ENCODE measurements at places on chromosomes 7 and 10. TPM values are rescaled to one million over a fixed set of nuclear protein-coding genes. Genes with fewer than 3 reads are reported as not detected.

GNG11 gene
- total RNA-seq = 30.9 TPM

ASB10 gene
- total RNA-seq = not detected

TFPI2 gene
- total RNA-seq = 40.1 TPM

IFIT1B gene
- total RNA-seq = not detected

C7orf57 gene
- not detected for total RNA-seq

CUEDC2 gene
- total RNA-seq = 71.3 TPM

MKX gene
- total RNA-seq = 39.5 TPM

VWDE gene
- total RNA-seq = 0.22 TPM

ARHGEF35 gene
- total RNA-seq = 4.5 TPM

TRPV5 gene
- total RNA-seq = not detected

FGFBP3 gene
- total RNA-seq = 1.2 TPM

C10orf53 gene
- total RNA-seq = not detected

CTAGE8 gene
- total RNA-seq = not detected

GRCh38 chr7:105268511-105269392, 120.0 kb downstream of the SRPK2 start:
- peak; percentile 85 for ATAC-seq

- ATAC-seq = peak; percentile 26
Measured at GRCh38 chr10:52314822-52315552, 906 bp downstream of the DKK1 start.

- ATAC-seq = no peak
Measured at GRCh38 chr7:151235091-151235787, 3.0 kb downstream of the CHPF2 start.

DNA sequence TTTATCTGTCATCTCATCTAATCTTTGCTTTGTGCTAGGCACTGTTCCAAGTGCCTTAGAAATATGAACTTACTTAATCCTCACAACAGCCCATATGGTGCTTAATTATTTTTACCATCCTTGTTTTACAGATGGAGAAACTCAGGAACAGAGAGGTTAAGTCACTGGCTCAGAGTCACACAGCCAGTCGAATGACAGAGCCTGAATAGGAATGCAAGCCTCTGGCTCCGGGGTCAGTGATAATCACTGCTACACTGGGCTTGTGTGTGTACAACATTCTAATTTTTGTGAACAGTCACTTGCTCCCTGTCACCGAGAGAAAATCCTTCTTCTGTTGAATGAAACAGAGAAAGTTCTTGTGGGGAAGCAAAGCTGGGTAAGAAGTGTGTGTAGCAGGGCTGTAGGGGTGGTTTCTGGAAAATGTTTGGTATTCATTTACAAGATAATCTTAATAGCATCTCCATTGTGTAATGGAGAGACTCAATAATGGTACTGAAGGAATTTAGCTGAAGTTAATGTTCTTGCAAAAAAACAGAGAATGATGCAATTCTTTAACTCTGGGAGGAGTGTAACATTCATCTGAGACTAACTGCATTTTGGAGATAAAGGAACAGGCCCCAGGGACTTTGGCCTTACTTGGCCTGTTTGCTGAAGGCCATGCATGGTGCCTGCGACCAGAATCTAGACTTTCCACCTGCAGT, 290.6 kb downstream of the FRMD4A start:
- peak; percentile 52 for ATAC-seq

- no peak for ATAC-seq
Measured at GRCh38 chr10:60862517-60862916, 81.5 kb downstream of the RHOBTB1 start.

DNA sequence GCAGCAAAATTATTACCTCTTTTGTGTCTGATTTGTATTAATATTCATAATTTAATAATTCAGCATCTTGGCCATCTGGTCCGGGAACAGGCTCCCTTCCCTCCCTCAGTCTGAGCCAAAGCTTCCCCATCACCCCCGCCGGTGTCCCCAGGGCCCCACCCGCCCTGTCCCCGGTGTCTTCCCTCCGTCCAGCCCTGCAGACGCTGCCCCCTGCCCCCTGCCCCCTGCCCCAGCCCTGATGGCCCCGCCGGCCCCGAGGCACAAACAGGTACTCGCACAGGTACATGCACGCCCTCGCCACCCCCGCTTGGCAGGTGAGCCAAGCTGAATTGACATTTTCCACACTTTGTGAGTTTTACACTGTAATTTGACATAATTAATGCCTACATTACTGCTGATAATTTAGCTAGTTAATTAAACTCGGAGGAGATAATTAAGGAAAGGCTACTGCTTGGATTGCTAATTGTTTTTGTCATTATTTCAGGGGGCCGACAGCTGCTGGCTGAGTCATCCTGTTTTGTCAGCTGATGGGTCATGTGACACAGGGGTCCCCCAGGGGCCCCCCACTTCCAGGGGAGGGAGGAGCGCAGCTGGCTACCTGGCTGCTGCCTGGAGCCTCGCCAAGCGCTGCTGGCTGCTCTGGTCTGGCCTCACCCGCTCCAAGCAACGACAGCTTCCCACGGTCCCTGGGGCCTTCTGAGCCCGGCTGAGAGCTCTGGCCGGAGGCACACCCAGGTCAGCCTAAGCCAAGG, 36.6 kb downstream of the MICALL2 start:
- ATAC-seq = no peak

GRCh38 chr7:69682518-69682917, 84.2 kb downstream of the AUTS2 start:
- ATAC-seq = no peak

GRCh38 chr10:62559481-62560200, 185.5 kb downstream of the ZNF365 start:
- ATAC-seq = no peak

GRCh38 chr10:60352105-60352504, 37.6 kb downstream of the ANK3 start:
- ATAC-seq = no peak

DNA sequence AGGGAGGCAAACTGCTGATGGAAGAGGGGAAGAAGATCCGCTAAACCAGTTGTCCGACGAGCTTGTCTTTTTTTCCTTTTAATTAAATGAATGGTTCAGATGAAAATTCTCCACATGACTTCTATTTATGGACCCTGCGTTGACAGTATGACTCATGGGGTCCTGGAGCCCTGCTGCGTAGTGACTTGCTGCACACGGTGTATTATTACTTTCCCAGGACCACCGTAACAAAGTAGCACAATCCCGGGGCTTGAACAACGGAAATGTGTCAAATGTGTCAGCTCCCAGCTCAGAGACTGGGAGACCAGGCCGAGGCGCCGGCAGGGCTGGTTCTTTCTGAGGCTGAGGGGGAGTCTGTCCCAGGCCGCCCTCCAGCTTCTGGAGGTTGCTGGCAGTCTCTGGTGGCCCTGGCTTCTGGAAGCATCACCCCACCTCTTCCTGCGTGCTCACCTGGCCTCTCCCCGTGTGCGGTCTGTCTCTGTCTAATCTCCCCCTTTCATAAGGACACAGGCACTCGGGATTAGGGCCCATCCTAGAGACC, 33.8 kb upstream of the MNX1 start:
- ATAC-seq = peak; percentile 56

GRCh38 chr10:78864761-78865537, 203.8 kb upstream of the ZMIZ1 start:
- no peak for ATAC-seq

DNA sequence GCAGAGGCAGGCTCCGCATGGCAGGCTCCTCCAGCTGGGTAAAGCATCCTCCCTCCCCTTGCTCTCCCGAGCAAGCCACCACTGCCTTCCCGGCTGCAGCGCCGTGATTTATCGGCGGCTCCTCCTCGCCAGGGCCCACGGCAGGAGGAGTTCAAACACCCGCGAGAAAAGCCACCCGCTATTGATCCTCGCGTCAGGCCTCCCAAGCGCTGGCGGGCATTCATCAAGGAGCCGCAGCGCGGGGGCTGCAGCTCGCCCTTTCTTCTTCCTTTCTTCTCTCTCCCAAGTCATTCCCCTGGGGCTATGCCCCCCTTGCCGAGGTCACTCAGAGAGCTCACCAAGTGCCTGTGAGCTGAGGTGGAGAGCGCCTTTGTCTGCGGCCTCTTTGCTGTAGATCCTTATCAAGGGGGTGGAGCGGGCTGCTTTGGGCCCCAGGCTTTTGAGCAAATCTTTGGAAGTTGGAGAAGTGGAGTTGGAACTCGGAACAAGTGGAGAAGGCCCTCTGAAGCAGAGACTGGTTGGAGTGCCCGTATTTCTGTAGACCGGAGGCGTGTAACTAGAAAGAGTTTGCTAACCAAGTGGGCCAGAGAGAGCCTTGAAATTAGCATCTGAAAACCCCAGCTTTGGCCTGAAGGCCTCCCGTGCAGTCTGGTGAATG, 107.2 kb upstream of the PPIF start:
- ATAC-seq = no peak

DNA sequence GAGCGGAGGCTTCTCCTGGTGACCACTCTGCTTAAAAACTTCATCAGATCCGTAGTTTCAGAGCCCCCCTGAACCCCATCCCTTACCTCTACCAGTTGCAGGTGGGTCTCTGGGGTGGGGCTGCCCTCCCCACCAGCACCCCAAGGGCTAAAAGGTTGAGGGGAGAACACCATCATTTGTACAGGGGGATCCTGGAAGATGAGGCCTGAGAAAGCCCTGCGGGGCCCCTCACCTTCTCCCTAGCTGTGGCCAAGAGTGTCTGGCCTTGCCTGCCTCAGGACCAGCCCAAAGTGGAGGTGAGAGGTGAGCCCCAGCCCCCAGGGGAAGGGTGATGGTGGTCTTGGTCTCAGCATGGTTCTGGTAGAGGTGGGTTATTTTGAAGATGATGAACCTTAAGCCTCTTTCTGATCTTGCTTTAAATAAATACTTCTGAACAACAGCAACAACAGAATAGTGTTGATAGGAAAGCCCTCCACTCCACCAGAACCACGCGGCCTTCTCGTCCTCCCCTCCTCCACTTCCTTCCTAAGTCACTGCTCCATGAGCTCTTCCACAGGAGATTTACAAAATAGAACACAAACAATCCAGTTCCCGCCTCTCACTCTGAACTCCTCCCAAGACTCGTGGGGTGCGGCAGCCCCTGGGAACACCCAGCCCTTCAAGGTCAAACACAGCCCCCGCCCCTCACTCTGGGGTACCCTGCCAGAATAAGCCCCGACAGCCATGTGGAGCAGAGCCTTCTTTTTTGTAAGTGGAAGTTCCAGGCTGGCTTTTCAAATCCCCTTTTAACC, 169.1 kb downstream of the EGFR start:
- ATAC-seq = no peak

DNA sequence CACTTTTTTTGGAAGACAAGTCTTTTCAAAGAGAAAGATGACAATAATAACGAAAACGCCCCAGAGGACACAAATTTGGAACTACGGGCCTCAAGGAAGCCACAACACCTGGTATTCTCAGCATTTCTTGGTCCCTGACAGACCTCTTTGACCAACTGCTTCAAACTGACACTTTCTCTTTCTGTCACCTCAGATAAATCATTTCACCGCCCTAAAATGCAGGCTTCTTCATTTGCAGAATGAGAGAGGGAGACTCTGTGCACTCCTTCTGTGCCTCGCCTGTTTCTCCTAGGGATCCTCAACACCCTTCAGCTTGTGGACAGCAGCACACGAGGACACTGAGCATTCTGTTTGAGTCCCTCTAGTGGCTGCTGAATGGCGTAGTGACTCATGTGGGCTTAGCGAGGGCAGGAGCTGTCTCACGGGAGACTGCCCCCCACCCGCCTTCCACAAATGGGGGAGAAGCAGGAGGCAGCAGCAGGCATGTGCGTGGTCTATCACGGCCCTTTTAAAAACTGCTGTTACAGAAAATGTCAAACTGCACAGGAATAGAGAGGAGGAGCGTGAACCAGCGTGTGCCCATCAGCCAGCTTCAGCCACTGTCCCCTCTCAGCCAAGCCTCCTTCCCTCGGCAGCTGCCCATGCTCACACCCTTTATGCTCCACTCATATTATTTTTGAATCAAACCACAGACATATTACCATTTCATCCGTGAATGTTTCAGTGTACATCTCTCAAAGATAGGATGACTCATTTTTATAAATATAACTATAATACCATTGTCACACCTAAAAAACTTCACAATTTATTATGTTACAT, 41.4 kb downstream of the GSDME start:
- ATAC-seq = no peak

DNA sequence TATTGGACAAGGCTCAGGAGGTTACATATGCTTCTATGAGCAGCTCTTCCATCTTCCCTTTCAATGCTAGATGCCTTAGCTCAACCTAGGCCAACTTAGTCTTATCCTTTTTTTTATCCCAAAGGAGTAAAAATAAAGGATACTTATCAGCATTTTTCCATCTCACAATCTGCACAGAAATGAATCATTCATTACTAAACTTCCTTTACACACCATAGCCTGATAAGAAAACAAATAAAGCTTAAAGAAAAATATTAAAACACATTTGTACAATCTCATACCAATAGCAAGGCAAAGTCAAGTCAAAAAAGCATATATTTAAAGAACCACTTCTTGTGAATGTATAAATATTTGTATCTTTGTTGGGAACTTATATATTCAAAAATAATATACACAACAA, 407.4 kb downstream of the GRM8 start:
- no peak for ATAC-seq

GRCh38 chr7:98836811-98837629, 32.8 kb downstream of the TMEM130 start:
- ATAC-seq = no peak

DNA sequence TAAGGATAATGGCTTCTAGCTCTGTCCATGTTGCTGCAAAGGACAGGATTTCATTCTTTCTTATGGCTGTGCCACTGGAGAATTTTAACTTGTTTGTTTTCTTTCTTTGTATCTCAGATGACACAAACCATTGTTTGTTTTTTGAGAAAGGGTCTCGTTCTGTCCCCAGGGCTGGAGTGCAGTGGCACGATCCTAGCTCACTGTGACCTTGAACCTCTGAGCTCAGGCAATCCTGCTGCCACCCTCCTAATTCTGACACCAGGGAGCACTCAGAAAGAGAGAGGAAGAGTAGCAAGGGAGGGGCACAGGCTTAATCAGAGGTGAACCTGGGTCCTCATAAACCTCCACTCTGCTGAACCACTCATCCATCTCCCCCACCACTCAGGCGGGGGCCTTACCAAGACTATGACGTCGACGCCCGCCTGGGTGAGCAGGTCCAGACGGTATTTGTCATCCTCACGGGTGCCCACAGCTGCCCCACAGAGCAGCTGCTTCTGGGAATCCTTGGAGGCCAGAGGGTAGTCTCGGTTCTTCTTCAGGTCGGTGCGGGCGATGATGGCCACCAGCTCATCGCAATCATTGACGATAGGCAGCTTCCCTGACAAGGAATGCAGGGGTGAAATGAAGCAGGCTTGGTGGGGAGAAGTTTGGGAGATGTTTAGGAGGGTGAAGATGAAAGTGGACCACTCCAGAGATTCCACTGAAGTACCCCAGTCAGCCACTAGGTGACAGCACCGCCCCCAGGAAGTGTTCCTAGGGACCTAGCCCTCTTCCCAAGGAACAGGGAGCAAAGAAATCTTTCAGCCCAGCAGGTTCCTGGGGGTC, 11.6 kb downstream of the IMPDH1 start:
- peak; percentile 62 for ATAC-seq

Data from gastroesophageal sphincter (tissue), 4 donors.